Epithelial cell of esophagus (primary cell): ENCODE measurements at places on chromosomes 1 and 21.

GRCh38 chr1:209227171-209227570 lies 356.3 kb upstream of the CAMK1G start:
- DNase-seq = no peak

DNA sequence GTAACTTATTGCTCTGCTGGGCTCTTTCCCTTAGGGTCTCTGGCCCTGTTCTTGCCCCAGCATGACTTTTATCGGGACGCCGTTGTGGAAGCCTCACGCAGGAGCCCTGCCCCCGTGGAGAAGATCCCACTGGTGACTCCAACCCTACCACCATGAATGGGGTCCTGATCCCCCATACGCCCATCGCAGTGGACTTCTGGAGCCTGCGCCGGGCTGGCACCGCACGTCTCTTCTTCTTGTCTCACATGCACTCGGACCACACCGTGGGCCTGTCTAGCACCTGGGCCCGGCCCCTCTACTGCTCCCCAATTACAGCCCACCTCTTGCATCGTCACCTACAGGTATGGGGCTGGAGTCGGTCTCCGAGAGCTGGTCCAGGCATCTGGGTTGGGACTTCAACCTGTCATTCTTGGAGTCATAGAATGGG lies 322 bp downstream of the DCLRE1B start:
- peak; percentile 18 for DNase-seq

DNA sequence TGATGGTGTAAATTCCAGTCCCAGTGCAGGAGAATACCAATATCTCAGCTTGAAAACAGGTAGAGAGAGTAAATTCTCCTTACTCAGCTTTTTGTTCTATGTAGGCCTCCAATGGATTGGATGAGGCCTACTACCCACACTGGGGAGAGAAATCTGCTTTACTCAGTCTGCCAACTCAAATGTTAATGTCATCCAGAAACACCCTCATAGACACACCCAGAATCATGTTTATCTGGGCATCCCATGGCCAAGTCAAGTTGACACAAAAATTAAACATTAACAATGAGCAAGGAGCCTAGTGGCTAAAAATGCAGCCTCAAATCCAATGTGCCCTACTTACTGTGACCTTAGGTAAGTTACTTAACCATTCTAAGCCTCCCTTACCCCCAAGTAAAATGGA lies 6.9 kb upstream of the HLX start:
- DNase-seq = no peak

DNA sequence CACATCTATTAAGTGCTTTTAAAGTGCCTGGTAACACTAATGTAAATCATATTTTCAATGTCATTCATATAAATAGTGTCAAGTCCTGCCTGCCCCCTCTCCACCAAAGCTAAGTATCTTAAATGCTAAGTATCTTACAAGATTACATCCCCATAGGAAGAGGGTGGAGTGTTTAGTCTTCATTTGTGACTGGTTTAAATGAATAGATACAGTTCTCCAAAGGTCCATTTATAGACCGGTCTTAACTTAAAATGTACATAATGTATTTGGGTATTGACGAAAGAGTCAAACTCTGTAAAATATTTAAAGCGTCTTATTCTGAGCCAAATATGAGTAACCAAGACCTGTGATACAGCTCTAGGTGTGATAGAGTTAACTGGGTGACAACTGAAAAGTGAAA lies 60.2 kb downstream of the POU2F1 start:
- DNase-seq = no peak

GRCh38 chr1:82260051-82260450 lies 459.3 kb downstream of the ADGRL2 start:
- DNase-seq = no peak

- peak; percentile 94 for DNase-seq
Observed at GRCh38 chr1:94623560-94624148, 82.1 kb upstream of the F3 start.

DNA sequence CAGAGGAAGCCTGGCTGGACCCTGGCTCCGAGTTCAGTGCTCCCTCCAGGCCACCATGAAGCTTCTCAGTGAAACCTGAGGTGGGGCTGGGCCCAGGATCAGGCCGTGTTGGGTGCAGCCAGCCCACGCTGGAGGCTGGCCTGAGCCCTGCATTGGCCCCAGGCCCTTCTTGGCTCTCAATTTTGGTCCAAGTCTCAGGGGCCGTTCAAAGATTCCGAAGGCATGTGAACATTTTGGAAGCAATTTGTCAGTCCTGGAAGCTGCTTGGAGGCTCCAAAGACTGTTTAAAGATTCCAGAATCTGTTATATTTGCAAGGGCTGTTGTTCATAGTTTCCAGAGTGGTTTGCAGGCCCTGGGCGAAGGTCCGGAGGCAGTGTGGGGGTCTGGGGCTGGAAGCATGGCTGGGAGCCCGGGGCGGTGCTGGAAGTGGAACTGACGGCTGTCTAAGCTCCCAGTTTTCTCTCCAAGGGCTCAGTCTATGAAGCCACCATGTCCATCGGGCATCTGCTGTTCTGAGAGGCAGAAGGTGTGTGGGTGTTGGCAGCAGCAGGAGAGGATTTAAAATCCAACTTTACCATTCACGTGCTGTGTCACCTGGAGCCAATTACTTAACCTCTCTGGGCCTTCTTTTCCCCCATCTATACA lies 104.9 kb downstream of the EPHB2 start:
- no peak for DNase-seq

GRCh38 chr1:208251911-208252835 lies 8.0 kb upstream of the PLXNA2 start:
- DNase-seq = no peak

- no peak for DNase-seq
Observed at GRCh38 chr1:156754219-156754618, 2.7 kb upstream of the HDGF start.

GRCh38 chr1:197559655-197560054 lies 215.6 kb downstream of the DENND1B start:
- DNase-seq = no peak

DNA sequence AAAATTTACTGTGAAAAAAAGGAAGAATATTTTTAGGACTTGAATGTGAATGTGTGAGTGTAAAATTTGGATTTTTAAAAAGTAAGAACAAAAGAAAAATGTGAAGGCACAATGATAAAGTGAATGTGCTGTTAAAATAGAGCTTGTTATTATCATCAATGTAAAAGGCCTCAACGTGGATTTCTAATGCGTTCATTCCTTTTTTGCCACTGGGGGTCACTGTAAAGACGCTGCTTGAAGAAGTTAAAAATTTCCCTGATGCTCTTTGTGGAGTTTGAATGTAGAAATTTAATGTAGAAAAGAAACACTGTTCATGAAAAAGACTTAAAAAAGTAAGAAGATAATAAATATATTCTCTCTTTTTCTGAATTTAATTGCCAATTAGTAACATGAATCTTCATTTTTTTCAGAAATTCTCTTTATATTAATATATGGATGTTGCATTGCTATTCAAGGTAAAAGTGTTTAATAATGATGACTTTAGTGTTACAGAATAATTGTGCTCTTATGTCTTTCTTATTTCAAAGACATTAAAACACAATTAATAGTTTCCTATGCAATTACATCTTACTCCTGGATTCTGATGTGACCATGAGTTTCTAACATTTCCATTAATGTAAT lies 161.5 kb downstream of the DNM3 start:
- DNase-seq = peak; percentile 73

GRCh38 chr1:211603191-211603701 lies 24.3 kb upstream of the SLC30A1 start:
- peak; percentile 90 for DNase-seq

DNA sequence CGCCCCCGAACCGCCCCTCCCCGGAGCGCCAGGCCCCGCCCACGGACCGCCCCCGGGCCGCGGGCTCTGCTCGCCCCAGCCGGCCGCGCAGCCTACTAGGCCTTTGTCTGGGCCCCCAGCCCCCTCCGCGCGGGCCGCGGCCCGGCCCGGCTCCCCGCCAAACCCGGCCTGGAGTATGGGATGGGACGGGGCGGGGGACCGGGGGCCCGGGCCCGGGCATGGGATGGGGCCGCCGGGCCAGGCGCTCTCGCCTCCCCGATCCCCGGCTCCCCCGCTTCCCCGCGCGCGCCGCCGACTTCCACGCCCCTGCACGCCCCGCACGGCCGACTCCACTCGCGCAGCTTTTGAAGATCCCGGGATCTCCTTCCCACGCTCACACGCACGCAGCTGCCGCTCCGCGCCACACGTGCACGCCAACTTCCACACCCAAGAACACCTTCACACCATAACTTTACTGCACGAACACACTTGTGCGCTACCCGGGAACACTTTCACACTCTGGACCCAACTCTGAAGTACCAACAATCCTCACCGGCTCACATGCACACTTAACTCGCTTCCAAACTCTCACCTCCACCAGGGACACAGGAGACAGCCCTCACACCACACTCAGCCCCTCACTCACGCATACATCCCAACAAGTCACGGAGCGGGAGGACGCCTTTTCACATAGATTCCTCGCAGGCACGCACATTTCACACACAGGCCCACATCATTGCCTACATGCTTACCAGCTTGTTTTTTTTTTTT lies 437 bp upstream of the HSPG2 start:
- DNase-seq = peak; percentile 79

DNA sequence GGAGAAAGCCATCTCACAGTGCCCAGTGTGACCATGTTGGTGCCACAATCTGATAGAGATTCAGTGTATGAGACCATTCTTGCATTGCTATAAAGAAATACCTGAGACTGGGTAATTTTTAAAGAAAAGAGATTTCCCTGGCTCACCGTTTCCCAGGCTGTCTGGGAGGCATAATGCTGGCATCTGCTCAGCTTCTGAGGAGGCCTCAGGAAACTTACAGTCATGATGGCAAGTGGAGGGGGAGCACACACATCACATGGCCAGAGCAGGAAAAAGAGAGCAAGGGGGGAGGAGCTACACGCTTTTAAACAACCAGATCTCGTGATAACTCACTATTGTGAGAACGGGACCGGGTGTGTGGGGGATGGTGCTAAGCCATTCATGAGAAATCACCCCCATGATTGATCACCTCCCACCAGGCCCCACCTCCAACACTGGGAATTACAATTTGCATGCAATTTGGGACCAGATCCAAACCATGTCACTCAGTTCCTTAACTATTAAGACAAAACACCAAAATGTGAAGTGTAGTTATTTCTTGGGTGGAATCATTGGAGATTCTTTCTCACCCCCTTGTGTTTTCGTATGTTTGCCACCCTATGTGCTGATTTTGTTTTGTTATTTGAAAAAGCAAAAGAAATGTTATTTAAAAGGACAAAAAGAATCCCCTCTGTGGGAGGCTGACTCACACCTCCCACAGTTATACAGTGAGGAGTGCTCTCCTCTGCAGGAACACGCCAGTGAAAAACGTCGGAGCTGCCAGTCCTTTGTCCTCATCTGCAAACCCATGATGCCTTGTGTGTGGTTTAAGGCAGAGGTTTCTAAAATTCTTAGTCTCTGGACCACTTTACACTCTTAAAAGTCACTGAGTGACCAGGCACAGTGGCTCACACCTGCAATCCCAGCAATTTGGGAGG lies 46.9 kb upstream of the IFNLR1 start:
- no peak for DNase-seq

- DNase-seq = peak; percentile 39
Observed at GRCh38 chr1:30706528-30706927, 16.9 kb downstream of the MATN1 start.

- DNase-seq = no peak
Observed at GRCh38 chr21:43874085-43874805, 9.2 kb downstream of the AGPAT3 start.

- peak; percentile 41 for DNase-seq
Observed at GRCh38 chr1:100543640-100544039, 5.7 kb downstream of the GPR88 start.

GRCh38 chr1:223319905-223320580 lies 43.9 kb downstream of the SUSD4 start:
- peak; percentile 34 for DNase-seq

- DNase-seq = peak; percentile 89
Observed at GRCh38 chr1:31639543-31639942, 5.1 kb downstream of the PEF1 start.

DNA sequence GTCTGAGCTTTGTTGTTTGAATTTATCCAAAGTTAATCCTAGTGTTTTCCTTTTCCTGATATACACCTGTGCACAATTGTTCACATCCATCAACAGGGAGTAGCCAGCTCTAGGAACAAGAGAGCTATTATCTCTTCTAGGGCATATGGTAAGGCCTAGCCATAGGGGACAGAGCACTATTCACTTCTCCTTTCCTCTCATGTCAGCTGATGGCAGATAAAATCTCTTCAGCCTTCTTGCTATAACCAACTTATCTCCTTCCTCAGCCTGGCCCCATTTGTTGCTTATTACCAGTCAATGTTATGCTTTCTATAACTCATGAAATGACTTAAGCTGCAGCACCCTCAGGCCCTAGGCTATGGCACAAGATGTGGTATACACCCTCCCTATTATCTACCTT lies 38.9 kb downstream of the PATJ start:
- no peak for DNase-seq

DNA sequence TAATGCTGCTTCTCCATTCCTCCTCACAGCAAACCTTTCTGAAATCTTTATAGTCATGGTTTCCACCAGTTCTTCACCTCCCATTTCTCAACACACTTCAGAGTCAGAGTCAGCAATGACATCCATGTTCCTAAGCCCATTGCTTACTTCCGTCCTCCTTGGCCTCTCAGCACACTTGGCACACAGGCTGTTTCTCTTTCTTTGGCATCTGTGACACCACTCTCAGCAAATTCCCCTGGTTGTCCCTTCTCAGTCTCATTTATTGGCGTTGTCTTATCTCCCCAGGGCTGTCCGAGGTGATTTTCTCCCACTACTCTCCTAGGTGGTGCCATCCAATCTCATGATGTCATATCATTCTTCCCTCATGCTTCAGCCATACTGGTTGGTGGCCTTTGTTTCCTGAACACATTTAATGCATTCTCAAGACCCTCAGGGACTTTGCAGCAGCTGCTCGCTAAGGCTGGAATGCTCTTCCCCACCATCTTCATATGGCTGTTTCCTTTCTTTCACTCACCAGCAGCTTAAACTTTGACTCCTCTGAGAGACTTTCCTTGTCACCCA lies 3.3 kb upstream of the LGALS8 start:
- no peak for DNase-seq

DNA sequence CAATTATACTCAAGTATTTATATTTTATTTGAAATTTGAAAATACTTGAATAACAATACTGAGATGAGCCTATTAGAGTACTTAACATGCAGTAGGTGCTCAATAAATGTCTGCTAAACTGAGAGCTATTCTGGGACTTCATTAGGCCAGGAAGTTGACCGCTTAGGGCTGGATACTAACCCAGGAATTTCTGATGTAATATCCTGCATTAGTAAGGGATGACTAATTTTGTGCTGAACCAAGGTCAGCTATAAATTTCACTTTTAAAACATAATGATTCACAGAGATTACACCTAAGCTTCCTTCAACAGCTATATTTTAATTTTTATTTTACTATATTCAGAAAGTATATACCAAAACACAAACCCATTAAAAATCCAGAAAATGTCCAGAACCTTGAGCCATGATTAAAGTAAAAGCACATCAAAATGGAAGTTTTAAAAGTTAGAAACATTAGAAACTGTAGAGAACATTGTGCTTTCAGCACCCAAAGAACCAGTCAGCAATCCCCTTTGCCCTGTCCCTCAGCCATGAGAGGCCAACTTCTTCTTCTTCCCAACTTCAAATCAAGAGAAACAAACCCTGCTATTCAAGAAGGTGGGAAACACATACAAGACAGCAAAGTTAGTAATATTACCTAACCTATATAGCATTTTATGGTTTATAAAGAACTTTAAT lies 35.4 kb downstream of the WNT2B start:
- DNase-seq = peak; percentile 91

- DNase-seq = no peak
Observed at GRCh38 chr1:228048659-228049298, 33.7 kb upstream of the ARF1 start.
